NCI-H748 treated with DMSO at 0.1 percent for 48 hours (cell line): ENCODE measurements at places on chromosomes 6 and 20.

DNA sequence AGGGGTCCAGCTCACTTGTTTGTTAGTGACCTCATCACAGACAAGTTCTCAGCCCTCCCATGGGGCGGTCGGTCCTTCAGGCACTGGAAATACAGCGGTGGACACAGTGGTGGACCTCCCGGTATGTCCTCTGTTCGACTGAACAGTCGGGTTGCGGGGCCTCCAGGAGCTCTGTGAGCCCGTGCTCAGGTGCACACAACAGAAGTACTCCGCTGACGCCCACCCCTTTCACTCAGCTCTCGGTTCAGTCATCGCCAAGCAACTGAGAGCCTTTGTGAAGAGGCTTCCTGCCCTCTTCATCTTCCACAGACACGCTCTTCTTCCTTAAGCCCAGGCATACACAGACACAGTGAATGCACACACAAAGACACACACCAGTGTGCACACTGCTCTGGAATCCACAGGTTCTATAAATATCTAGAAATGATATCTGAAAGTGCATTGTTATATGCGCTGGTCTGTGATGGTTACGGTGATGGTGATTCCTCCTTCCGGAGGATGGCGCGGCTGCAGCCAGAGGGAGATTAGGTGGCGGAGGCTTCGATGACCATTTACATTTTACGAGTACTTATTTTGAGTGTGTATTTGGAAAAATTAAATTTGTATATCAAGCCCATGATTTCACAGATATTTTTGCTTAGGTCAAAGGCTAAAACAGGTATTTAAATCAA, 46.8 kb upstream of the BHLHE23 start:
- DNase-seq = no peak

GRCh38 chr6:85047818-85048217, 283.4 kb upstream of the TBX18 start:
- DNase-seq = no peak

DNA sequence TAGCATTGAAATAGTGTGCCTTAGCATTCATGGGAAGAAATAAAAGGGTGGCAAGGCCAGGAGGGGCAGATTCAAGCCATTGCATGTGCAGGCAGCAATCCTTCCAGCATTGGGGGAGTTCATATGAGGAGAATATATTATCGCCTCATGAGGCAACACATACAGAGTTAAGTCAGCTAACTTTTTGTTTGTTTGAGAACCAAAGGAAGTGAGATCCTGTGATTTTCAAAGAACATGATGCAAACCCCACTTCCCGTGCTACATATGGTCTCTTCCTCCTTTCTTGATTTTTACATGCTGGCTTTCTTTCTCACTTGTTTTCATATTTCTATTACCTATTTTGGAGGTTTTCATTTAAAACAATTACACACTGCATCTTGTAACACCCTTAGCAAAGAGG, 579.7 kb upstream of the ARID1B start:
- DNase-seq = no peak

DNA sequence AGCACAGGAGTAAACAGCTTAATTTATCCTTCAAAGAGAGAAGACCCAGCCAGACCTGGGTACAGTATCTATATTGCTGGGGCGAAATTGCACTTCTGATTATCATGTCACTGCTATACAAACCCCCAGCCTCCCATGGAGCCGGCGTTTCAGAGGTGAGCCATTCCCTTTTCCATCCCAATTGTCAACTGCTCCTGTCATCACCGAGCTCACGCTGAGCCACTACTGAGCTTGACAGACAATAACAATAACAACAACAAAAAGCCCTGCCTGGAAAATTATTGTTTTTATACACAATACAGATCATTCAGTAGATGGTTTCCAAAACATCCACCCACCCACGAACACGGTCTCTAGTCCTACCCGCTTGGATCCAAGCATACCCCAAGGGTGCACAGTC, 129.0 kb upstream of the JARID2 start:
- no peak for DNase-seq
